ENCODE measurements at places on chromosomes 2 and 18. TPM values are rescaled to one million over a fixed set of nuclear protein-coding genes. Genes with fewer than 3 reads are reported as not detected.

- H3K27me3 ChIP-seq: peaks cover 1% of the 10 kb centered on the region
- H3K36me3 ChIP-seq: no peaks in the 10 kb centered on the region
- no peak for DNase-seq
- no peak overlapping the region for H3K4me3 ChIP-seq
- no peaks in the 10 kb centered on the region for H3K4me1 ChIP-seq
- H3K27ac ChIP-seq: no peak overlapping the region
Measured at GRCh38 chr2:207231106-207231865, 65.5 kb upstream of the KLF7 start.

- H3K27ac ChIP-seq: peak overlapping the region; percentile 97
- no peaks in the 10 kb centered on the region for H3K36me3 ChIP-seq
- peaks cover 74% of the 10 kb centered on the region for H3K4me1 ChIP-seq
Measured at GRCh38 chr2:84846041-84846663, 34.7 kb downstream of the TRABD2A start.

CLEC4F gene
- not detected for polyA plus RNA-seq

AQP12B gene
- polyA plus RNA-seq: not detected
